Activated CD4-positive, alpha-beta memory T cell treated with anti-CD3 and anti-CD28 coated beads for 36 hours (primary cell): ENCODE measurements at places on chromosomes 12 and 14.

- no peak for DNase-seq
Observed at GRCh38 chr12:119157528-119157927, 21.2 kb upstream of the HSPB8 start.

- no peak for DNase-seq
Observed at GRCh38 chr14:56703947-56704346, 106.3 kb downstream of the OTX2 start.

GRCh38 chr14:20989787-20990600, at the start of gene METTL17:
TSS of gene METTL17 (plus strand) at chr14:20989980. CDS start at chr14:20990003, 23 bp downstream.
- peak; percentile 94 for DNase-seq

DNA sequence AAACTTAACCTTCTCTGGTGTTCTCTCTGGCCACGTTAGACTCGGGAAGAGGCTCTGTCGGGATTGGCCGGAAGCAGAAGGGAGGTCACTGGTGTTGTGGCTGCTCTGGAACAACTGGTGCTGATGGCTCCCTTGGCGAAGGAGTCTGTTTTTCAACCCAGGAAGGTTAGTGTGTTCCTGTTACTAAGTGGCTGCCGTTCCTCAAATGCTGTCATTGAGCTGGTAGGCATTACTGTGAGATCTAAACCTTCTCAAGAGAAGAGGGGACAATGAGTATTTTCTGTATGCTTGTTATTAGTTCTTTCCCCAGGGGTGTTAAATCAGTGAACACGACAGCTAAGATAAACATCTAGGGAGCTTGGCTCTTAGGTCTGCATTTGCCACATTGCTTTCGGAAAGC, 18.3 kb downstream of the POP5 start:
- no peak for DNase-seq

- DNase-seq, result no peak
Observed at GRCh38 chr12:56980941-56981530, 23.6 kb upstream of the RDH16 start.

DNA sequence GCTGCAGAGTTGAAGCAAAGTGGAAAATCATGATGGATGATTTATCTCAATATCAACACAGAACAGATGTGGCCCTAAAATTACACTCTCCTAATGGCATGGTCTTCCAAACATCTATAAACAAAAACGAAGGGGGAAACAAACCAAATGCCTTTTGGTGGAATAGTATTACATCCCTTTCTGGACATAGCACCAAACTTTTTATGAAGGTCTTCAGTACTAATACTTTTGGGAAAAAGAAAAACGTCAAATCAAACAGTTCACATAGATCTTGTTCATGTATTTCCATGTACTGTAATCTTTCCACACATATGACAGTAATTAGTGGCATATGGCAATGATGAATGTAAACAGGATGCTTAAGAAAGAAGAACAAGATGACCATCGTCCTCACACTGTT, 22.9 kb upstream of the ANAPC7 start:
- DNase-seq, result no peak

DNA sequence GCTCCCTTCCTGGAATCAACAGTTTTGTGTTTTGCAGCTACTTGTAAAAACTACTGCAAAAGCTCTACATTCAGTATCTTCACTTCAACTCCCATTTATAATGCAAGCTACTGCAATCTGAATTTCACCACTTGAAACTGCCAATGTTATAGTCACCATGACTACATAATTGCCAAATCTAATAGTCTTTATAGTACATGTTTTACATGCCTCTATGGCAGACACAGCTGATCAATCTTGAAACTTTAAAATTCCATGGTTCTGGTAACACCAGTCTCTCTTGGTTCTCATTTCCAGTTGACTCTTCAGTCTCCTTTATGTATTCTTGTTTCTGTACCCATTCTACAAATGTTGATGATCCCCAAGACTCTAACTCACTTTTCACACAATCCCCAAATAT, 185.9 kb downstream of the MED13L start:
- no peak for DNase-seq

GRCh38 chr14:106372870-106373652, 846.7 kb downstream of the TMEM121 start:
- peak; percentile 90 for DNase-seq

GRCh38 chr12:98456041-98456440, 59.3 kb upstream of the TMPO start:
- DNase-seq, result no peak

GRCh38 chr14:47447076-47447475, 228.3 kb downstream of the MDGA2 start:
- DNase-seq, result no peak

- no peak for DNase-seq
Observed at GRCh38 chr14:67566908-67567307, 33.2 kb downstream of the PIGH start.

DNA sequence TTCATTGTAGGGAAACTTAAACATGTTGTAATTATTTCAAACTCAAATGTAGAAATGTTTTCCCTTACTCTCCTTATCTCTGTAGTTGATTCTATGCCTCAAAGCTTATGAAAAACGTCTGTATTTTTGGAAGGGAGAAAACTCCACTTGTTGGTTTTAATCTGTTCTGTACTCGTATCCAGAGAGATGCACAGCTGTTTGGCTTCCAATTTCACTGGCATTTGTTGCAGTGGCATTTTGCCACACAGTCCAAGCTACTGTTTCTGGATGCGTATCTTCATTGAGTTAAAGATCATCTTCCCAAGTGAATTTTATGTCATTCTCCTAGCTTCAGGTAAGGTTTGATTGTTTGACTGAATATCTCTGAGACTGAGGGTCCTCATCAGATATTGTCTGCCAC, 481.4 kb downstream of the TRHDE start:
- DNase-seq, result no peak

DNA sequence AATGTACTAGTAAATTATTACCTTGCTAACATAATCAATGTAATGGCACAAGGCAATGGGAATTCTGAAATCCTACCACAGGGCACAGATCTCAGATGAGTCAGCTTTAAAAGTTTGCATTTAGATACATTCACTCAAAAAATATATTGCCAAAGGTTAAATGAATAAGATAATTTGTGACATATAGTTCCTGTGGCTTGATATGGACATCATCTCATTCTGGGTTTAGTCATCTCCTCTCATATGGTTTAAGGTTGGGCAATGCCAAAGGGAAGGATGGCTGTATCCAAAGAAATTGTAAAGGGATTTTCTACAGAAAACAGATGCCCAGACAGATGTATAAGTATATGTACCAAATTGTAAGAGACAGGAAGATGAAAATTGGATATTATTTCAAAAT, 1065.0 kb downstream of the LRFN5 start:
- DNase-seq, result no peak

DNA sequence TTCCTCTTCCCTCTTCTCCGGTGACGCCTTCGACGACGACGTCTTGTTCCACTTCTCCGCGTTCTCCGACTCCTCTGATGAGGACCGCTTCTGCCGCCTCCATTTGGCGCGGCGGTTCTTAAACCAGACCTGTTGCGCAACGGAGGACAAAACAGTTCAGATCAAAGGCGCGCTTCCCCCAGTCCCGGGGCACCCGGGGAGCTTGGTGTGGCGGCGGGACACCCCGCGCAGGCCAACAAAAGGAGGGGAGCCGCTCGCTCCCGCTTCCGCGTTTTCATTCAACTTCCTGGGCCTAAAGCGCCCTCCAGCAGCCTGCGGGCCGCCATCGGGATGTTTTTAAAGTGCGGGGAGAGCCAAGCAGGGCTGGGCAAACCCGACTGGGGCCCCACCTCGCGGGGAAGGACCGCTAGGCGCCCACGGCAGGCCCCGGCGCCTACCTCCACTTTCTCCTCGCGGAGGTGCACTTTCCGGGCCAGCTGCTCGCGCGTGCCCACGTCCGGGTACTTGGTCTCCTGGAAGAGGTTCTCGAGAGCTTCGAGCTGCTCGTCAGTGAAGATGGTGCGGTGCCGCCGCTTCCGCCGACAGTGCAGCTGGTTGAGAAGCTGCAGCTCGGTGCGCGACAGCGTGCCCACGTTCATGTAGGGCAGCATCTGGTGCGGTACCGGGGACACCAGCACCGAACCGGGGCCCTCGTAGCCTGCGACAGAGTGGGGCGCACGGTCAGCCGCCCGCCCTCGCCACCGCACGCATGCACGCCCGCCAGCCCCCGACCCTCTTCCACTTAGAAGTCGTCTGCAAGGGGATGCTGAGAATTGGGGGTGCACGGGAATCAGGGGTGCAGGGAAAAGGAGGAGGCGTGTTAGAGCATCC, 1.2 kb downstream of the GSC start:
- DNase-seq, result peak; percentile 52

DNA sequence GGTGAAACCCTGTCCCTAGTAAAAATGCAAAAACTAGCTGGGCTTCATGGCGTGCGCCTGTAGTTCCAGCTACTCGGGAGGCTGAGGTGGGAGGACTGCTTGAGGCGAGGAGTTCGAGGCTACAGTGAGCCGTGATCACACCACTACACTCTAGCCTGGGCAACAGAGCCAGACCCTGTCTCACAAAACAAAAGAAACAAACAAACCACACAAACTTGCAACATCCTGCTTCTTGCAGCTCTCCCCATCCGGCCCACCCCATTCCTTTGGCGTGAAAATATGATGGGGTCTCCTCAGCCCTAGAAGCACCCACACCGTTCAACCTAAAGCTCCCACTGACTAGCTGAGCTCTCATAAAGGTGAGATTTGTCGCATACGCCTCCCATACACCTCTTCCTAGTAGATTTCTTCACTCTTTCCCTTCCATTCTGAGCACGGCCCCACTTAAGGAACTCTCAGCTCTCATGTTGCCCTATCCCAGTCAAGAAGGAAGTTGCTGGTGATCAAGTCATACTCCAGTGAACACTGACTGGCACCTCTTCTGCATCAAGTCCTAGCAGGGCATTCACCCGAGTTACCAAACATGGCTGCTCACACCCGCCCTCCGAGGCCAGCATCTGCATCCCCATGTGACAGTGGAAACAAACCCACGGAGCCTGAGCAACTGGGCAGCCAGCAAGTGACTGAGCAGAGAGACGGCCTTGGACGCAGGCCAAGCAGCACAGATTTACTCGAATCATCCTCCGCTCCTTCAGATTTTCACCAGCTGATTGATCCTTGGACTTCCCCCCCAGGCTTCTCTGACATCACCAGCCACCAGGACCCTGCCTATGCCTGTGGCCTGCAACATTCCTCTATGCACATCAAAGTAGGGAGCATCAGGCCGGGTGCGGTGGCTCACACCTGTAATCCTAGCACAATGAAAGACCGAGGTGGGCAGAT, 18.9 kb upstream of the CD27 start:
- DNase-seq, result peak; percentile 71

DNA sequence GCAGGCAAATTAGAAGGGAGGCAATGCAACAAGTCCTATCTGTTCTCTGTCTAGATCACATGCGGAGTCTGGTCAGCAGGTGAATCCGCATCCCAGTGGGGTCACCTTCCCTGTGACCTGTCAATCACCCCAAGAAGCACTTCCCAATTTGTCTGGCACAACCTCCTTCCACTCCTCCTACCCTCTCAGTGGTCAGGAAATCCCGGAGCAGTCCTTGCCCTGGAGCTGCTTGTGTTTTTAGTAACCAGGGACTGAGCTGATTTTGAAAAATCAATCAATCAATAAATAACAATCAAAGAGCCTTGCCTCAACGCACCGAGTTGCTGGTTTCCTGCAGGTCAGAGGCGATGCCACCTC, 572 bp upstream of the ACSS3 start:
- no peak for DNase-seq

- no peak for DNase-seq
Observed at GRCh38 chr12:68292151-68292943, 38.9 kb upstream of the IL22 start.

DNA sequence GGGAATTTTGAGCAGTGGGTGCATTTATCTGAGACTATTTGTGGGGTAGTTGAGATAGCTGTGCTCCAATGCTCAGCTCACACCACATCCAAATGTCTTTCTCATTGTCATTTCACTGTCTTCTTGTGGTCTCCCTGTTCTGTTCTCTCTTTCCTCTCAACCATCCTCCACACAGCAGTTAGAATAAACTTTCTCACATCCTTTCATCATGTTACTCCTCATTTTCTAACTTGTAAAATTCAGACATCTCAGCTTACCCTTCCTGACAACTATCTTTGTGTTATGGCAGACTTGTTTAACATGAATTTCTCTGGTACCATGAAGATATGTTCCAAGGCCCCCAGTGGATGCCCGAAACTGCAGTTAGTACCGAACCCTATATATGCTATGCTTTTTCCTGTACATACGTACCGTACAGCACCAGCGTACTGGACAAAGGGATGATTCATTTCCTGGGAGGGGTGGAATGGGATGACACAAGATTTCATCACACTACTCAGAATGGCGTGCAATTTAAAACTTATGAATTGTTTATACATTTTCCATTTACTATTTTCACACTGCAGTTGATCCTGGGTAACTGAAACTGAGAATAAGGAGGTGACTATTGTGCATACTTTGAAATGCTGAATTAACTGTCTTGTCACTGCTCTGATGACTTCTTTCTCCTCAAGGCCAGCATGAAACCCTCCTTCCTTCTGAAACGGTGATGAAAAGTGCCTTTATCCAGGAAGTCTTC, 177.1 kb upstream of the SLC38A2 start:
- DNase-seq, result peak; percentile 67

DNA sequence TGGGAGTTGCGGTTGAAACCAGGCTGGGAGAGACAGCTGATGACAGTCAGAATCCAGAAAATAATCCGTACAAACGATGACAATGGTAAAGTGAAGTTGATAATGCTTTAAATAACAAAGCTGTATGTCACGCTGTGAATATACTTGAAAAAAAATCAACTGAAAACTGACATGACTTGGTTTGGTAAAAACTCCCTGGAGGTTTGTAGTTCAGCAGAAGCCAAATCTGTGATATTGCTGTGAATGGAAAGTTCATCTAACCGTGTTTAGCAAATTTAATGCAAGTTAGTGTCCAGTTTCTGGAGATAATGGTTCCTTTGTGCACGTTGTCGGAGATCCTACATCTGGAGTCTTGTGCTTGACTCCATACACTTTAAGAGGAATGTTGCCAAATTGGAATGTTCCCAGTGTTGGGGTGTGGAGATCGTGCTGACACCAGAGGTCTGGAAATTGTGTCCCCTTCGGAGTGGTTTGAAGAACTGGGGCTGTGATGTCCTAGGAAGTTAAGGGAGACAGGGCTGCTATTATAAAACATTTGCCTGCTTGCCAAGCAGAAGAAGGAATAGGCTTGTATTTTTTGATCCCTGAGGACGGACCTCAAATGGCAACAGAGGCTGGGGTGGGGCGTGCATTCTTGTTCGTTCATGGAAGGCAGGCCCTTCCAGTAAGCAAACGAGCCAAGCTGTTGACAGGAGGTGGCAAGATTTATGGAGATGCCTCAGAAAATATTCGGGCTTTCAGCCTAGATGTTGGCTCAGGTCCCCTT, 30.6 kb downstream of the PPFIBP1 start:
- no peak for DNase-seq
